Stomach (tissue), 19 donors: ENCODE measurements at places on chromosomes 4 and X. TPM values are rescaled to one million over a fixed set of nuclear protein-coding genes. Genes with fewer than 3 reads are reported as not detected.
A peak's percentile ranks its signal among the peaks of the same experiment; 100 is the strongest.

Gene SPATA4
- total RNA-seq: not detected

Gene SSX3
- not detected for total RNA-seq

Gene CCNA2
- total RNA-seq: 14.2 TPM

Gene CWH43
- total RNA-seq: 4.9 TPM

Gene ZXDA
- 10.0 TPM for total RNA-seq

Gene GATB
- total RNA-seq: 1.8 TPM

Gene LRIT3
- total RNA-seq: 0.18 TPM

Gene TCEAL9
- total RNA-seq: 46.1 TPM

Gene TCEAL7
- 17.0 TPM for total RNA-seq

DNA sequence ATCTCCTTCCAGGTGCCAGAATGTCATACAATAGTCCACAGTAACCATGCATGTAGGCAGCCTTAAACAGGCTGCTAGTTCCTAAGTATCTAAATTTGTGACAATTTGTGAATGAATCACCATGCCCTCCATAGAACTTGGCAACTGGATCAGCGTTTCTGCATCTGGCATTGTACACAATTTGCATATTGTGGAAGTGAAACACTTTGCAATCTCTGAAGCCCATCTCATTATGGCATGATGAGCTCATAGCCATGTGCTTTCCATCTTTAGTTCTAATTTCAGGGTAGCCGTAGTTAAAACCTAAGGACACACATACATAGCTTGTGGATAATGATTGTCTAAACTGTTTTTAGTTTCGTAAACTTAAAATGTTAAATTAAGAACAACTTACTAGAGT, 573.6 kb downstream of the PPP4R3C start:
- no peak for DNase-seq

DNA sequence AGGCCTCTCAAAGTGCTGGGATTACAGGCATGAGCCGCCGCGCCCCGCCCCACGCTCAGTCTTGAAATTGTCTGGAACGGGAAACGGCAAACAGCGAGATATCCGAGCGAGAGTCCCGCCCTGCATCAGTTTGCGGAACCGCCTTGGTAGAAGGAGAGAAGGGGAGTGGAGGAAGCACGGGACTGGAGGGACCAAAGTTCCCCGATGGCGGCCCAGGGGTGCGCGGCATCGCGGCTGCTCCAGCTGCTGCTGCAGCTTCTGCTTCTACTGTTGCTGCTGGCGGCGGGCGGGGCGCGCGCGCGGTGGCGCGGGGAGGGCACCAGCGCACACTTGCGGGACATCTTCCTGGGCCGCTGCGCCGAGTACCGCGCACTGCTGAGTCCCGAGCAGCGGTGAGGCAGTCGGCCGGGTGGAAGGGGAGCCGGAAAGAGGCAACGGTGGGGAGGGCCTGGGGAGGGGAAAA, at the start of gene BST1:
Gene BST1 (plus strand): TSS at position 125 of the 463 bp plus-strand sequence. CDS start 80 bp downstream, at position 205.
- DNase-seq: peak; percentile 64

DNA sequence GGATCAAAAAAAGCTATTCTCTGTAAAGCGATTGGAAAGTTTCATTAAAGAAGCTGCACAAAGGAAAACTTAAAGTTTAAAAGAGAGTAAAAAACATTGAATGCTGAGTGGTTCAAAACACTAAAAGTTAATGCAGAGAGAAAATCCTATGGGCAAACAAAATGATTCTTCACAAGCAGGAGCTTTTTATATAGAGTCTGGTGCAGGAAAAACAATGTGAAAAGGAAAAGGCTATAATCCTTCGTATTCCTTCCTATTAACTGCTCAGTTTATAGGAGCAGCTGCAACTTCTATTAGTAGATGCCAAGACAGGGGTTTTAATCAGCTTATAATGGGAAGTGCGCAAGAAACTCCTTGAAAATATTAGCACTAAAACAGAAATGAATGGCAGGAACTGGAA, 100.7 kb downstream of the PDGFC start:
- no peak for DNase-seq

DNA sequence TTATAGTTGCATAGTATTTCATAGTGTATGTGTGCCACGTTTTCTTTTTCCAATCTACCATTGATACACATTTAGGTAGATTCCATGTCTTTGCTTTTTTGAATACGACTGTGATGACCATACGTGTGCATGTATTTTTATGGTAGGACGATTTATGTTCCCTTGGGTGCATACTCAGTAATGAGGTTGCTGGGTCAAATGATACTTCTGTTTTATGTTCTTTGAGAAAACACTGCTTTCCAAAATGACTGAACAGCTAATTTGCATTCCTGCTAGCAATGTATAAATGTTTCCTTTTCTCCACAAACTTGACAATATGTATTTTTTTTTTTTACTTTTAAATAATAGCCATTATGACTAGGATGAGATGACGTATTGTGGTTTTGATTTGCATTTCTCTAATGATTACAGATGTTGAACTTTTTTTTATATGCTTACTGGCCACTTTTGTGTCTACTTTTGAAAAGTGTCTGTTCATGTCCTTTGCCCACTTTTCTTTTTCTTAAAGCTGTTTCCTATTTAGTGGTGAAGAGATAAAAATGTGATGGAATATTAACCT, 969.5 kb upstream of the NDST4 start:
- no peak for DNase-seq

- no peak for DNase-seq
Observed at GRCh38 chrX:32524385-32524784, 687.0 kb downstream of the DMD start.

- DNase-seq: no peak
Observed at GRCh38 chr4:81118086-81118485, 87.6 kb downstream of the BMP3 start.

DNA sequence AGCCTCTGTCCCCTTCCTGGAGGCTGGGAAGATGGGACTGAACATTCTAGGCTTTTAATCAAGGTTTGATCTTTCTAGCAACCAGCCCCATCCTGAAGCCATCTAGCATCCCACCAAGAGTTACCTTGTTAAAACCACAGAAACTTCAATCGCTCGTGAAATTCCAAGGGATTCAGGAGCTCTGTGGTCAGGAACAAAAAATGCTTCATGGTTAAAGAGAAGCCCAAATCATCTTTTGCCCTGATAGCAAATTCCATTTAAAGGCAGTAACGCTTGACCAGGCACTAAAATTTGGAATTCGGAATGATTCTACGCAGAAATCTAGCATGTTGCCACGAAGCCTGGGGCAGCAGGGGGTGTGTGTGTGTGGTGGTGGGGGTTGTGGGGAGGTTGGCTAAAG, 47.8 kb downstream of the CASP6 start:
- no peak for DNase-seq

DNA sequence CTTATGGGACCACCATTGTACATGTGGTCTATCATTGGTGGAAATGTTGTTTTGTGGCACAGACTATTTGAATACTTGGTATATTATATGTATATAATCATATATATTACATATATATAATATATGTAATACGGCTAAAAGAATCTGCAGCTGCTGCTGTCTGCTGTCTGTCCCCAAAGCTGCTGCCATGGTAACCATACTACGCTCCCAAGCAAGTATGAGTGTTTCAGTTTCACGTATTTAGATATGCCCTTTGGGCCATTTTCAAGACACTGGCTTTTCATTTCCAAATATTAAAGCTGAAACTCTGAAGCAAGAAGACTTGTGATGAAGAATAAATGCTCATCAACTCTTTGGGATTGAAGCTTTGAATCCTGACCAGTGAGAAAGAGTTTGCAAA, 42.0 kb upstream of the ARSJ start:
- no peak for DNase-seq

DNA sequence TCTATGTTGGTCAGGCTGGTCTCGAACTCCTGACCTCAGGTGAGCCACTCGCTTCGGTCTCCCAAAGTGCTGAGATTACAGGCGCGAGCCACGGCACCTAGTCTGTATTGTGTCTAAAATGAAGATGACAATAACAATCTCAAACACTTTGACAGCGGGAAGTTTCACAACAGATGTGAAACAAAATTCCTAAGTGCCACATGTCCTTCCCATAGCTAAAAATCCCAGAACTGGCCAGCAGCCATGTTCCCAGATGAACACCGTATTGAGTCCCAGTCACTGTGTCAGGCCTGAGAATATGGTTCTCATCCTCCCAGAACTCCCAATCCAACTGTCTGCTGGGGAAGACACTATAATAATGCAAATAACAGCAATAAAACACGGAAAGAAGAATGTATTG, 16.4 kb upstream of the KLHL8 start:
- DNase-seq: no peak

DNA sequence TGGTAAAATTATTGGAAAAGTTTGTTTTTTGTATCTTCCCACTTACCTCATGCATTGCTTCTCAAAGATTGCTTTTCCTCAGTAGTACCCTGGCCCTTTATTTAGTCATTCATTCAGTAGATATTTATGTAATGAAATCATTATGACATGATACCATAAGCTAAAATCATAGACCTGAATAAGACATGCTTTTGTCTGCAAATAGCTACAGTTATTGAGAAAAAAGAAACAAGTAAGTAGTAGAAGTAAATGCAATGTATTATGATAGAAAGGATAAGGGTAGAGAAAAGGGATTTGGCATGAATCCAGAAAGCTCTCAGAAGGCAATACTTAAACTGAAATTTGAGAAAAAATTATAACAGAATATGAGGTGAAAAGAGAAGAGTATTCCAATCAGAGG, 352.5 kb downstream of the GPM6A start:
- DNase-seq: no peak

- no peak for DNase-seq
Observed at GRCh38 chr4:69759189-69759604, 1.2 kb downstream of the SULT1B1 start.

GRCh38 chrX:19672222-19672812, 157.0 kb upstream of the MAP3K15 start:
- DNase-seq: no peak

GRCh38 chr4:22389240-22389870, 126.5 kb downstream of the ADGRA3 start:
- DNase-seq: peak; percentile 88

GRCh38 chr4:176185051-176185450, 10.3 kb downstream of the SPATA4 start:
- no peak for DNase-seq

- DNase-seq: no peak
Observed at GRCh38 chr4:7867701-7868435, 71.8 kb downstream of the AFAP1 start.
